Left kidney (tissue), 8 donors: ENCODE measurements at places on chromosomes 1 and 21. TPM values are rescaled to one million over a fixed set of nuclear protein-coding genes. Genes with fewer than 3 reads are reported as not detected.

The CYP4A22 gene
- polyA plus RNA-seq: 8.2 TPM

The TGFB2 gene
- polyA plus RNA-seq: 14.0 TPM

The ERICH3 gene
- polyA plus RNA-seq: 0.78 TPM

The ZSWIM5 gene
- polyA plus RNA-seq: 9.6 TPM

The OR2L2 gene
- polyA plus RNA-seq: 0.13 TPM

The UTP11 gene
- polyA plus RNA-seq: 42.7 TPM

The LEFTY2 gene
- 0.98 TPM for polyA plus RNA-seq

The KCNJ15 gene
- 269 TPM for polyA plus RNA-seq

The KLHDC9 gene
- polyA plus RNA-seq: 15.0 TPM

The OR2T35 gene
- polyA plus RNA-seq: not detected

The OR2T11 gene
- polyA plus RNA-seq: not detected

The ACTN2 gene
- 0.37 TPM for polyA plus RNA-seq

The FAM78B gene
- polyA plus RNA-seq: 1.5 TPM

The UMODL1 gene
- polyA plus RNA-seq: 0.22 TPM

The LCE1A gene
- polyA plus RNA-seq: not detected

The C1orf210 gene
- 21.1 TPM for polyA plus RNA-seq

The C1orf116 gene
- 18.5 TPM for polyA plus RNA-seq

The CHIA gene
- not detected for polyA plus RNA-seq

The APCS gene
- not detected for polyA plus RNA-seq

The OR10Z1 gene
- polyA plus RNA-seq: 0.05 TPM

The GPR3 gene
- 1.0 TPM for polyA plus RNA-seq

The FTCD gene
- 34.1 TPM for polyA plus RNA-seq

The CHRM3 gene
- polyA plus RNA-seq: 8.2 TPM

The PFKFB2 gene
- polyA plus RNA-seq: 27.3 TPM

The C8A gene
- not detected for polyA plus RNA-seq

The RIPPLY3 gene
- polyA plus RNA-seq: 3.1 TPM

The IFNAR2 gene
- polyA plus RNA-seq: 24.8 TPM

The LCE2B gene
- not detected for polyA plus RNA-seq

The BNIPL gene
- polyA plus RNA-seq: 3.4 TPM

The C21orf91 gene
- polyA plus RNA-seq: 29.4 TPM

The FCRL4 gene
- not detected for polyA plus RNA-seq

The SLC30A10 gene
- 0.23 TPM for polyA plus RNA-seq

The RBP7 gene
- 15.3 TPM for polyA plus RNA-seq

The SH3D21 gene
- 31.2 TPM for polyA plus RNA-seq

The KIRREL1 gene
- 182 TPM for polyA plus RNA-seq

The RIMKLA gene
- polyA plus RNA-seq: 0.65 TPM

The PCBP3 gene
- 2.0 TPM for polyA plus RNA-seq

The FCGR3A gene
- polyA plus RNA-seq: 1.1 TPM

The STUM gene
- polyA plus RNA-seq: 2.6 TPM

The EPHA10 gene
- 0.23 TPM for polyA plus RNA-seq

The FMO4 gene
- polyA plus RNA-seq: 28.2 TPM

The RGS1 gene
- 1.4 TPM for polyA plus RNA-seq

The INKA2 gene
- polyA plus RNA-seq: 2.2 TPM

The PERM1 gene
- 0.12 TPM for polyA plus RNA-seq

The PLEKHN1 gene
- polyA plus RNA-seq: 0.20 TPM

The XKR8 gene
- polyA plus RNA-seq: 7.8 TPM

The S100A16 gene
- polyA plus RNA-seq: 87.2 TPM
